ENCODE measurements at places on chromosomes 1 and 21.

GRCh38 chr1:112852276-112852675 is 103.7 kb downstream of the SLC16A1 start:
- DNase-seq, result no peak

DNA sequence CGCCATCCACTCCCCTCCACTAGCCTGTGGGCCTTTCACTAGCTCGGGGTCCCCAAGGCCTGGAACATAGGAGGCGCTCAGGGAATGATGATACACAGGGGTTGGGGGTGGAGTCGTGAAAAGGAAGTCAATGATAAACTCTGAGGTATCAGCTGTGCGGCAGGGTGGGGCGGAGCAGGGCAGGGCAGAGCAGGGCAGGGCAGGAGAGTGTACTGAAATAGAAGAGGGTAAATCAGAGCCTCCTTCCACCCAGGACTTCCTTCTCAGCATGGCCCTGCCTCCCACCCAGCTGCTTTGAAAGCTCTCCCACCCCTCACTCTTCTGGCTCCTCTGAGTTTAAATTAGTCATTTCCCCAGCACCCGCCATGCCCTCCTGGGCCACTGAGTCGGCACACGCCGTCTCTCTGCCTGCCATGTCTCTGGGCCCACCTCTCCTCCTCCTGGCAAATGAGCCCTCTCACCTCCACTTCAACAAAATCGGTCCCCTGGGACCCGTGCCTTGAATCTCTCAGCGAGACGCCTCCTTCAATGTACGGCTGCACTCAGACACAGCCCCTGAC is 16.9 kb downstream of the CAPZB start:
- DNase-seq, result peak; percentile 67

- no peak for DNase-seq
Observed at GRCh38 chr21:15071009-15071408, 6.2 kb upstream of the NRIP1 start.

GRCh38 chr1:13666317-13666716 is 33.7 kb upstream of the PRDM2 start:
- DNase-seq, result no peak

GRCh38 chr1:21340230-21340945 is 50.1 kb upstream of the ECE1 start:
- no peak for DNase-seq

DNA sequence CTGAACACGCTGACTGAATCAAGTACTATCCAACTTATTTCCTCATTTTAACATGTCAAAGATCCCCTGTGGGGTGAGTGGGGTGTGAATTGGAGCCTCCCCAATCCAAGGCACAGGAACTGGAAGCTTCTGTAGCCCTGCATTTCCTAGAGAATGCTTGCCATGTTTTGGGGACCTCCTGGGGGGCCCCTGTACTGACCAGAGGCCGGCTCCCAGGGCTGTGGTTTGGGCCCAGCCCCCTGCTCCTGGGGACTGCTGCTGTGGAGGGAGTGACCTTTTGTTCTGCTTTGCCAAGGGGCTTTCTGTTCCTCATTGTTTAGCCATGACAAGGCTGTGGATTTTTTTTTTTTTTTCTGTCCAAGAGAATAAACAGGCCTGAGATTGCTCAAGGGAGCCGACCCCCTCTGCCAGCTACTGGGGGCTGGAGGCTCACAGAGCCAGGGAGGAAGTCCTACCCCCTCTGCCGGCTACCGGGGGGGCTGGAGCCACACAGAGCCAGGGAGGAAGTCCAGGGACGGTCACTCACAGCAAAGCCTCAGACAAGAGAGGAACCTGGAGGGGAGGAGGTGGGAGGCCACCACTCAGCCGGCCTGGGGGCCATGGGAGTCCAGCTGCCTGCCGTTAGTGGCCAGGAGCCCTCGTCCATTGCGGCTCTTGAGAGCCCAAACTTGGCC is 17.4 kb downstream of the TNFRSF1B start:
- DNase-seq, result no peak

- no peak for DNase-seq
Observed at GRCh38 chr1:28070725-28071593, 17.5 kb downstream of the EYA3 start.

GRCh38 chr1:172090511-172090817 is 249.2 kb downstream of the DNM3 start:
- DNase-seq, result no peak

DNA sequence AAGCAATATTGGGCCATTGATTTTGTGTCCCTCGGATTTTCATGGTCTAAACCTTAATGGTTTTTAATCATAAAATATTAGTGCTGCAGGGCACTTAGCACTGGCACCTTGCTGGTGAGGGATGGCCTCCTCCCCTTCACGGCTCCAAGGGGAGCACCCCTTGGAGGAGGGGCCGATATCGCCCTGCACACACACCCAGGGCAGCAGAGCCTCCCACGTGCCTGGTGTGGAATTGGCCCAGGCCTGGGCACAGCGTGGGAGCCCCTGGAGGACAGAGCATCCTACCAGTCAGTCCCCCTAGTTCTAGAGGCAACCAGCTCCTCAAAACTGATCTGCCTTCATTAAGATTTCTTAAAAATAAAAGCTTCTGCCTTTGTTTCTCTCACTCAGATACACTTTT is 90.7 kb upstream of the CSF3R start:
- no peak for DNase-seq

DNA sequence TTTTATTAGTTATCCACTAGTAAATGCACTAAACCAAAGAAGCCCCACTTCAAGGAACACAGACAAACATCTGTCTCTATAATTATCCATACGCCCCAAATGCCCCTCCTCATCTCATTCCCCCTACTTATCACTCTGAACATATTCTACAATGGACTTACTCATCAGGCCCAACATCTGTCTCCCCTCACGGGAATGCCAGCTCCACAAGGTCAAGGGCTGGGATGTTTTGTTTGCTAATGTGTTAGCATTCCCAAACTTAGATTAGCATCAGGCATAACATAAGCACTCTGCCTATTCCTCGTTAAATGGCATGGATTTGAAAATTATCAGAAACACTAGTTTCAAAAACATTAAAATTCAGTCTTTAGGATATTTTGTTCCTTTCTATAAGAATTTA is 279.5 kb downstream of the DSCAM start:
- DNase-seq, result no peak

DNA sequence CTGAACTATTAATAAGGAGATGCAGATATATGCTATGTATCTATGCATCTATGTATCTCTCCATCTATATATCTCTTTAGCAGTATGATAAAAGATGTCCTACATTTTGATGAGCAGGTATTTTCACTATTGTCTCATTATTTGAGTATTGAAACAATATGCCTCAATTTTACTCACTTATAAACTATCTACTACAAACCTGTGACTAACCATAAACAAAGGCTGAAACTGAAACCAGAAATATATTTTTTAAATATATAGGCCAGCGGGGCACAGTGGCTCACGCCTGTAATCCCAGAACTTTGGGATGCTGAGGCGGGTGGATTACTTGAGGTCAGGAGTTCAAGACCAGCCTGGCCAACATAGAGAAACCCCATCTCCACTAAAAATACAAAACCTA is 22.0 kb downstream of the EIF4G3 start:
- DNase-seq, result no peak
